Mesothelial cell of epicardium (in vitro differentiated cells): ENCODE measurements at places on chromosomes 6 and 20.

DNA sequence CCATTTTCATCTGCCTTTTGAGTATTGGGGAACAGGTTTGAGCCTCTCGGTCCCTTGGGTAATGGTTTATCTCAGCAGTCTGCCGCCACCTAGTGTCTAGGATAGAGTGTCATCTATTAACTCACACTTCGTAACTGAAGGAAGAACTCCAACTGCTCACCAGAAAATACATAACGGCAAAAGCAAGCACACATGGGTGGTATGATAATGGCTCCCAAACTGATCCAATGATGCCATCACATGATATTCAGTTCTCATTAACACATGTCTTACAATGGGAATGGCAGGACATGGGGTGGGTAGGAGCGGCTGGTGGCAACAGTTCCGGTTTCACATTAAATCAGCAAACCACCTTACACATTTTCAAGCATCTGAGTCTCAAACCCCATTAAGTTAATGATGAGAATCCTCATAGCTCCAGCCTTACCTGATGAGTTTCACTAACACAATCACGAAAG is 110.7 kb upstream of the PHACTR1 start:
- H3K27ac ChIP-seq = no peak overlapping the region
- H3K4me3 ChIP-seq = no peak overlapping the region
- DNase-seq = peak; percentile 30

DNA sequence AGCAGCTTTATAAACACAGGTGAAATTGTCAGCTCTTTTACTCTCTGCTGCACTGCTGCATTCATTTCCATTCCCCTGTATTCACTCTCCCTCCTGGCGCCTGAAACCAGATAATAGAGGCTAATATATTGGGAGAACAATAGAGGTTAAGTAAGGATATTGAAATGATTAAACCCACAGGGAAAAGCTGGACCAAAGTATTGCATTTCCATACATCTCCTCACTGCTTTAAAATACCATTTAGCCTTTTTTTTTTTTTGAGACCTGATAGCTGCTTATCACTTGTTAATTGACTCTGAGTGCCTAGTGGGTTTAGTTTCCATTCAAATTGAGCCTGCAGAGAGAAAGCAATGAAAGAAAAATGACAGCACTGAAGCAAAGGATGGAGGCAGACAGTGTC is 540.5 kb upstream of the IMPG1 start:
- no peaks in the 10 kb centered on the region for H3K27me3 ChIP-seq
- no peaks in the 10 kb centered on the region for H3K4me1 ChIP-seq
- no peak overlapping the region for H3K4me3 ChIP-seq
- no peak overlapping the region for H3K27ac ChIP-seq

- H3K4me1 ChIP-seq = no peaks in the 10 kb centered on the region
- no peak overlapping the region for H3K4me3 ChIP-seq
- no peaks in the 10 kb centered on the region for H3K36me3 ChIP-seq
- H3K27me3 ChIP-seq = peaks cover 14% of the 10 kb centered on the region
Measured at GRCh38 chr20:40960101-40960500, 68.5 kb upstream of the TOP1 start.

GRCh38 chr6:161228921-161229591 is 44.8 kb downstream of the AGPAT4 start:
- no peak for DNase-seq
- H3K4me1 ChIP-seq = peaks cover 47% of the 10 kb centered on the region
- H3K36me3 ChIP-seq = peaks cover 5% of the 10 kb centered on the region
- H3K27me3 ChIP-seq = no peaks in the 10 kb centered on the region
- peak overlapping the region; percentile 26 for H3K4me3 ChIP-seq
